Bronchial epithelial cell (primary cell): ENCODE measurements at places on chromosomes 2 and 18. TPM values are rescaled to one million over a fixed set of nuclear protein-coding genes. Genes with fewer than 3 reads are reported as not detected.

The PAX8 gene
- 3.5 TPM in 1 of 2 replicates, not detected in the other for total RNA-seq

The FEV gene
- total RNA-seq, result not detected in 2 replicates

The KHK gene
- total RNA-seq, result 0.53 and 0.77 TPM in 2 replicates

The OSR1 gene
- 1.3 and 1.7 TPM in 2 replicates for total RNA-seq

The SKOR2 gene
- not detected in 2 replicates for total RNA-seq

The IL37 gene
- not detected in 2 replicates for total RNA-seq

The LAMA3 gene
- total RNA-seq, result 381 and 531 TPM in 2 replicates

The RALBP1 gene
- total RNA-seq, result 63.7 and 76.4 TPM in 2 replicates

The BBS5 gene
- total RNA-seq, result 1.3 and 3.2 TPM in 2 replicates

The POU3F3 gene
- not detected in 2 replicates for total RNA-seq

The STK25 gene
- 196 and 218 TPM in 2 replicates for total RNA-seq

The LYPD6 gene
- total RNA-seq, result 0.13 and 0.26 TPM in 2 replicates

The SERPINB12 gene
- 0.53 and 1.4 TPM in 2 replicates for total RNA-seq

The IL1RL1 gene
- total RNA-seq, result 65.8 and 162 TPM in 2 replicates

The FZD7 gene
- total RNA-seq, result 1.8 and 2.3 TPM in 2 replicates

The UGT1A10 gene
- total RNA-seq, result not detected in 2 replicates

The TNFRSF11A gene
- total RNA-seq, result under 0.01 and 1.2 TPM in 2 replicates

The ARHGAP15 gene
- total RNA-seq, result 0.13 TPM in 1 of 2 replicates, not detected in the other

The HMSD gene
- 0.13 and 0.26 TPM in 2 replicates for total RNA-seq

The NEB gene
- 0.26 and 0.90 TPM in 2 replicates for total RNA-seq

The NRP2 gene
- 12.8 and 21.3 TPM in 2 replicates for total RNA-seq

The MEP1B gene
- total RNA-seq, result not detected in 2 replicates

The RAD51AP2 gene
- total RNA-seq, result 0.13 TPM in 1 of 2 replicates, not detected in the other

The DSC3 gene
- total RNA-seq, result 193 and 198 TPM in 2 replicates

The KCNJ13 gene
- not detected in 2 replicates for total RNA-seq

The WNT10A gene
- total RNA-seq, result 2.3 and 2.4 TPM in 2 replicates

The XDH gene
- 1.9 and 6.1 TPM in 2 replicates for total RNA-seq

The SERPINB10 gene
- total RNA-seq, result under 0.01 and 0.79 TPM in 2 replicates

The GAL3ST2 gene
- total RNA-seq, result not detected in 2 replicates

The CTAGE1 gene
- under 0.01 TPM in 1 of 2 replicates, not detected in the other for total RNA-seq

The UBR3 gene
- 18.4 and 19.8 TPM in 2 replicates for total RNA-seq

The G6PC2 gene
- not detected in 2 replicates for total RNA-seq

The TOGARAM2 gene
- under 0.01 TPM in 1 of 2 replicates, not detected in the other for total RNA-seq

The RIOK3 gene
- total RNA-seq, result 144 TPM in 2 replicates

The CAPG gene
- 701 and 871 TPM in 2 replicates for total RNA-seq

The REG3G gene
- total RNA-seq, result not detected in 2 replicates

The CTIF gene
- total RNA-seq, result 15.0 and 16.1 TPM in 2 replicates

The BOLL gene
- total RNA-seq, result not detected in 2 replicates

The FIGN gene
- total RNA-seq, result 0.79 and 1.4 TPM in 2 replicates

The SULT1C4 gene
- total RNA-seq, result not detected in 2 replicates

The CPO gene
- 0.13 TPM in 1 of 2 replicates, not detected in the other for total RNA-seq

The UGT1A3 gene
- total RNA-seq, result 2.7 TPM in 1 of 2 replicates, not detected in the other

The CNTNAP5 gene
- total RNA-seq, result not detected in 2 replicates

The CELF4 gene
- total RNA-seq, result 0.13 TPM in 1 of 2 replicates, not detected in the other

The ZAP70 gene
- not detected in 2 replicates for total RNA-seq

The DUSP2 gene
- 1.8 and 5.3 TPM in 2 replicates for total RNA-seq

The CCDC138 gene
- total RNA-seq, result 3.4 and 4.2 TPM in 2 replicates

The RAX gene
- not detected in 2 replicates for total RNA-seq

The POMC gene
- 0.26 and 0.64 TPM in 2 replicates for total RNA-seq
